ENCODE measurements at places on chromosomes 4 and X.

GRCh38 chr4:89598602-89599001, 238.4 kb downstream of the SNCA start:
- peak; percentile 41 for DNase-seq

DNA sequence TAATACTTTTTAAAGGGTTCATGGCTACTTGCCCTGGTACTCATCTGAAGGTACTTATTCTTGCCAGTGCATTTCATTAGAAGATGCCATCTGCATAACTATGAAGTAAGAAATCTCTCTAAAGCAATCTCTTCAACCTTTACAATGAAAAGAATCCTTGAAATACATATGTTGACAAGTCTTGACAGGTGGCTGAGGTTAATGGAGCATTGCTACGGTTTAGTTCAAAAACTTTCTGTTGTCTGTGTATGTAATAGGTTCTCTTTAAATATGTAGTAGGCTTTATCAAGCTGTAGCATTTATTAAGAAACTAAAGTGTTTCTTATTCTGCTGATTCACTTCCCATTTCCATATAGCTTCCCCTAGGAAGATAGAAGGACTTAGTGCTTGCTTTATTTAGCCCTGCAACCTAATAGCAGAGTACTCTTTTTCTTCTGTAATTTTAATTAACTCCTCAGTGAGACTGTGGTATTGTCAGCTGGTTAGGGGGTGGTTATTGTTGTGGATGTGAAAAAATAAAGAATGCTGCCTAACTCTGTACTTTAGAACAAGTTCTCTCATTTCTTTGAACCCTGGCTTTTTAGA, 39.3 kb downstream of the SLAIN2 start:
- peak; percentile 6 for DNase-seq

- DNase-seq, result no peak
These were observed at the start of gene PF4V1 for GRCh38 chr4:73853246-73853704. TSS of gene PF4V1 (plus strand) at chr4:73853296. CDS start at chr4:73853363, 67 bp downstream.

DNA sequence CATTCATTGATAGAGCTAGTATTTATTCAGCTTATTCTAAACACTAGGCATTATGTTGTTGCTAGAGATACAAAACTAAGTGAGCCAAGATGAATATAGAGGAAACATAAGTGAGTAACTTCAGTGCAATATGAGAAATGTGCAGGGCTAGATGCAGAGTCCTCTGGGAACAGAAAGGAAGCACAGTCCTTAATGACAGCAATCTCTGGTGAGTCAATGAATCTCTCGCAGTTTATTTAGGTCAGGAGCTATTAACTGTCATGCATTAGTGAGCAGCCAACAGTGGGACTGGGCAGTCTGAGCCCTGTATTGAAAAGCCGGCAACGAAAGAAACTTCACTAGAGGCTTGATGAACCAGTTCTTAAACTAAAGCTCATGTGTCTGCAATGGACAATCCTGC, 598.1 kb upstream of the MAGEB2 start:
- no peak for DNase-seq

- no peak for DNase-seq
These were observed 12.6 kb downstream of the DCLK2 start for GRCh38 chr4:150090836-150091235.

DNA sequence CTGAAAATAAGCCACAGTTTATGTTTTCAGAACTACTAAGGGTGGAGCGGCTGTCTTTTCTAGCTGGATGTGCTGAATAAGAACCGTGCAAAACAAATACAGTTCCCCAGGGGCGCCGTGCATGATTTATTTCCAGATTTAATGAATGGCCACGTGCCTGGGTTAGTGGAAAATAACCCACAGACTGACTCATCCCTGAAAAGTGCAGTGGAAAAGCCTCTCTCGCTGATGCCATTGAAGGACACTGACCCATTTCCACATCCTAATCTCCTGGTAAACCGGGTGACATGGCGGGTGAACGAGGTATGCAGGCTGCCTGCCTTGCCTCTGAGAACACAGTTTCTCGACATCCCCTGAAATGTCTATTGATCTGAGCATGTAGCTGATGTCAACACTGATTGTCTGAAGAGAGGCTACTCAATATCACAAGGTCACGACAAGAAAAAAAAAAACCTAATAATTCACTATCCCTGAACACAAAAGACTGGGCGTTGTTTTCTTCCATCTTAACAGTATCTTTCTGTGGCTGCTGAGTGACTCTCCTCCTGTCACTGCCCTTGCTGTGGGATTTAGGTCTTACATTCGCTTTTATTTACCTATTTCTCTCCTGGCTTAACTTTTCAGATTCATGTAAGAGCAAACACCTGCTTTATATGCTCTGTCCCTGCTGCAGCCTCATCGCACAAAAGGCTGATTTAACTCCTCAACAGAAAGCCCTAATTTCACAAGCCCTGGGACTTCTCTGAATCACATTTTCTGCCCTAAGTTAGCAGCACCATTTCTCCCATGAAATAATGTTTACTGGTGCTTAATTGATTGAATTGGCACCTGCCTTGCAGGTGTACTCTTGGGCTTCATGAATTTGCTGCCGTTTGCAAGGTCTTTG, 76.9 kb upstream of the SCOC start:
- no peak for DNase-seq

DNA sequence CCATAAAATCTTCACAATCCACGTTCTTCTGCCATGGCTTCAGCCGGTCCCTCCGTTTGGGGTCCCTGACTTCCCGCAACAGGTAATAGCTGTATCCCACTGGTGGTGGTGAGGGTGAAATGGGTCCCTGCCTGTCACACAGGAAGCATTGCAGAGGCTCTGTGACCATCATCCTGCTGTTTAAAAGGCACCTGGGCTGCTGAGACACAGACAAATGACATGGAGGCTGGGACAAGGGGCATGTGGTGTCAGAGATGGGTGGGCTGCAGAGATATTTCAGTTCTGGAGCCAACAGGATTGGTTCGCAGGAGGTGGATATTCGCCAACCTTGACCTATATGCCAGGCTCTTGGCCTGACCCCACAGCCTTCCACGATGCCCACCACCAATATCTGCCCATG, 82.1 kb downstream of the JAKMIP1 start:
- no peak for DNase-seq
